ENCODE measurements at places on chromosomes 5 and 9.

DNA sequence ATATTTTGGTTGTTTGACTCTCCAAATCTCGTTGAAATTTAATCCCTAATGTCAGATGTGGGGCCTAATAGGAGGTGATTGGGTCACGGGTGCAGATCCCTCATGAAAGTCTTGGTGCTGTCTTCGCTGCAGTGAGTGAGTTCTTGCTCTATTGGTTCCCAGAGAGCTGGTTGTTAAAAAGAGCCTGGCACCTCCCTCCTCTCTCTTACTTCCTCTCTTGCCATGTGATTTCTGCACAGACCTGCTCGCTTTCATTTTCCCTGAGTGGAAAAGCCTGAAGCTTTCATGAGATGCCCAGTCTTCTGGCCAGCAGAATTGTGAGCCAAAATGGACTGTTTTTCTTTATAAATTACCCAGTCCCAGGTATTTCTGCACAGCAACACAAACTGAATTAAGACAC is 221.6 kb downstream of the MAT2B start:
- DNase-seq, result no peak

- no peak for DNase-seq
These were observed 92.4 kb upstream of the IFNK start for GRCh38 chr9:27431543-27432147.

DNA sequence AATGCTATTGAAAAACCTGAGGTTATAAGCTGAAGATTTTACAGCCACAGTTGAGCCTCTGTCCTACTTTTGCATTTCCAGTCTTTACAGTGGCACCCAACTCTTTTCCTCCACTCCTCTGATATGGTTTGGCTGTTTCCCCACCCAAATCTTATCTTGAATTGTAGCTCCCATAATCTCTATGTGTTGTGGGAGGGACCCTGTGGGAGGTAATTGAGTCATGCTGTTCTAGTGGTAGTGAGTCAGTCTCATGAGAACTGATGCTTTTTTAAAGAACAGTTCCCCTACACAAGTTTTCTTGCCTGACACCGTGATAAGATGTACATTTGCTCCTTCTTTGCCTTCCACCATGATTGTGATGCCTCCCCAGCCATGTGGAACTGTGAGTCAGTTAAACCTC is 646.1 kb upstream of the SEMA6A start:
- no peak for DNase-seq

- DNase-seq, result no peak
These were observed 164.1 kb upstream of the ZNF618 start for GRCh38 chr9:113712053-113712452.

GRCh38 chr5:81815321-81815720 is 64.4 kb upstream of the SSBP2 start:
- no peak for DNase-seq

DNA sequence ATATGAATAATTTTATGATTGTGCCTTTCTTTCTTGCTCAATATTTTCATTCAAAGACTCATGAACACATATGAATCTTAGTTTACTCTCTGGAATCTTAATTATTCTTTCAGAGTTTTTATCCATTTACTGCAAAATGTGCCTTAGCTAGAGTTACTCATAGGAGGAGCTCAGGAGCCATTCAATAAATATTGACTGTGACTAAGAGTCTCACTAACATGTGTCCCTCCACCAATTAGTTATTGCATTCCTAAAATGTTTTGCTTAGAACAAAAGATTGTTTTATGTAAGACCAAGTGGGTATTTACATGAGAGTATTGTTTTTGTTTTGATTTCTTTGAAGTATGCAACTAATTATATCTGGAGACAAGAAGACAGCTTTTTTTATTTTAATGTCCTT is 218.4 kb upstream of the MAST4 start:
- no peak for DNase-seq

- no peak for DNase-seq
These were observed 888 bp downstream of the RPL26L1 start for GRCh38 chr5:172959824-172960799.

DNA sequence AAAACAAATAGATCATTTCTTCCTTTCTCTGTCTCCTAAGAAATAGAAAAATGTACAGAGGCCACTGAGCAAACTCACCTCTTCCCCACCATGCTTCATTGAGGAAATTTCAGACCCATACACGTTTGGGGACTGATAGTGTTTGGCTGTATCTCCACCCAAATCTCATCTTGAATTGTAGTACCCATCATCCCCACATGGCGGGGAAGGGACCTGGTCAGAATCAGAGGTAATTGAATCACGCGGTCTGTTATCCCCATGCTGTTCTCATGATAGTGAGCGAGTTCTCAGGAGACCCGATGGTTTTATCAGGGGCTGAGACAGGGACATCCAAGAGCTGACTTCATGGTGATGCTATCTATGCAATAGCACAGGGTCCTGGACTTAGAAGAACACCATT is 1655.8 kb downstream of the MAT2B start:
- DNase-seq, result no peak

- no peak for DNase-seq
These were observed 11.6 kb upstream of the WHRN start for GRCh38 chr9:114516913-114517312.

GRCh38 chr5:57412680-57413079 is 69.9 kb downstream of the ACTBL2 start:
- no peak for DNase-seq

Data from NCI-H1092 (cell line).